ENCODE measurements at places on chromosomes 13 and 19.

- no peak for DNase-seq
Observed at GRCh38 chr13:25494698-25495411, 123.1 kb downstream of the ATP8A2 start.

- DNase-seq = peak; percentile 44
Observed at GRCh38 chr13:51534041-51534817, 50.0 kb upstream of the WDFY2 start.

GRCh38 chr13:111360452-111360851 is 40.0 kb downstream of the TEX29 start:
- no peak for DNase-seq

- DNase-seq = no peak
Observed at GRCh38 chr13:74066937-74067336, 67.3 kb downstream of the KLF12 start.

- no peak for DNase-seq
Observed at GRCh38 chr13:75236774-75237173, 245.2 kb downstream of the TBC1D4 start.

All from GM12865 (cell line).